ENCODE measurements at places on chromosomes 12 and 14. TPM values are rescaled to one million over a fixed set of nuclear protein-coding genes. Genes with fewer than 3 reads are reported as not detected.

- peaks cover 4% of the 10 kb centered on the region for H3K4me1 ChIP-seq
- no peak overlapping the region for H3K27ac ChIP-seq
- DNase-seq = peak; percentile 21
- peak overlapping the region; percentile 87 for H3K4me3 ChIP-seq
Observed at GRCh38 chr12:132085291-132085635, 58.9 kb downstream of the DDX51 start.

DNA sequence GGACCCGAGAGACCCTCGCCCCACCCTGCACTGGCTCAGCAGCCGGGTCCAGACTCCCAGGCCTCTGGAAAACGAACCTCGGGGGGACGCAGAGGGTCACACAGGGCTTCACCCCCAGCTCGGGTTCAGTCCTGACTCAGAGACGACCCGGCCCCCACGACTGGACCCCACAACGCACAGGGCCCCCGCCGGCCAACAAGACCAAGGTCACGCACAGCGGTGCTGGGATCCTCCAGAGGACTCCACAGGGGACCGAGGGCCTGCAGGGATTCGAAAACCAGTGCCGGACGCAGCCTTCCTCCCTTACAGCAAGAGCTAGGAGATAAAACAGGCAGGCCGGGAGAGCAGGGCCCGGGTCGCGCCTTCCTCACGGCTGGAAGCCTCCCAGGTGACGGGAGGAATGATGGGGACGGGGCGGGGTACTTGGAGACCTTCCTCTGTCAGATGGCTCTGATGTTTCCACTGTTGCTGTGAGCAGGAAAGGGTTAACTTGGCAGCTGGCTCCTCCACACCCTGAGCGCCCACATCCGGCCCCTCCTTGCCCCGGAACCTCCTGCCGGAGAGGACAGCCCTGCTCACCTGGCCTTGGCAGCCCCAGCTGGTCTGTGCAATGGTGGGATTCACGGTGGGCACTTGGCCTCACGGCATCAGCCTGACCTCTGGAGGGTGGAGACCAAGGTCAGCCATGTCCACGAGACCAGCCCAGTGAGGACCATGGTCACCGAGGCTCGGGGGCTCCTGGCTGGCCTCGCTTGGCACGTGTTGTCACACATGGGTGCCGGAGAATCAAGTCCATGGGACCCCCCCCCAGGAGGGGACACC, 46.2 kb downstream of the GALNT9 start:
- H3K4me1 ChIP-seq = peaks cover 12% of the 10 kb centered on the region
- no peaks in the 10 kb centered on the region for H3K36me3 ChIP-seq
- H3K27me3 ChIP-seq = peaks cover 47% of the 10 kb centered on the region
- H3K4me3 ChIP-seq = no peak overlapping the region
- DNase-seq = no peak

GRCh38 chr14:33972583-33973081, 21.8 kb upstream of the EGLN3 start:
- peak; percentile 24 for DNase-seq
- H3K4me3 ChIP-seq = no peak overlapping the region
- H3K27ac ChIP-seq = no peak overlapping the region
- peaks cover 3% of the 10 kb centered on the region for H3K27me3 ChIP-seq
- H3K36me3 ChIP-seq = peaks cover 3% of the 10 kb centered on the region
- peaks cover 10% of the 10 kb centered on the region for H3K4me1 ChIP-seq

- no peak overlapping the region for H3K27ac ChIP-seq
- peaks cover 4% of the 10 kb centered on the region for H3K36me3 ChIP-seq
- peak; percentile 89 for DNase-seq
- peaks cover 16% of the 10 kb centered on the region for H3K27me3 ChIP-seq
Observed at GRCh38 chr12:24901576-24902461, 47.1 kb downstream of the BCAT1 start.

DNA sequence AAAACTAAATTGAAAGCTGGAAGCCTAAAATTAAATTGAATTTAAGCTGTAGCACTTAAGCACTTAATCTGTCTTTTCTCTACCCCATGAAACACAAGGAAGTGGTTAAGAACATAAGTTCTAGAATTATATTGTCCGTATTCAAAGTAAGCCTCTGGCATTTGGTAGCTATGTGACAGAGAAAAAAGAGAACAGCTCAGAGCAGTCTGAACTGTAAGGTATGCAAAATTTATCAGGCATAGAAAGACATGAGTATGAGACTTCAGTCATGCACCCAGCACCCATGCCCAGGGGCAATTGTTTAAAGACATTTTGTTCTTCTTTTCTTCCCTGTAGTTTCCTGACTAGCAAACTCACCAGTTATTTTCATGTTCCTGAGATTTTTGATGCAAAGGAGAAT, 116.7 kb downstream of the KCNMB4 start:
- H3K27ac ChIP-seq = no peak overlapping the region
- H3K27me3 ChIP-seq = no peaks in the 10 kb centered on the region
- no peak for DNase-seq
- no peaks in the 10 kb centered on the region for H3K4me1 ChIP-seq

Gene MMP19
- total RNA-seq = 0.13 TPM

Gene ANKS1B
- 7.9 TPM for total RNA-seq

Measured in neural progenitor cell (in vitro differentiated cells).